ENCODE measurements at places on chromosomes 3 and 15.

GRCh38 chr15:101560722-101561583 lies 71.4 kb upstream of the PCSK6 start:
- no peak for DNase-seq

GRCh38 chr3:52820736-52821135 lies 9.7 kb downstream of the ITIH4 start:
- peak; percentile 76 for DNase-seq

DNA sequence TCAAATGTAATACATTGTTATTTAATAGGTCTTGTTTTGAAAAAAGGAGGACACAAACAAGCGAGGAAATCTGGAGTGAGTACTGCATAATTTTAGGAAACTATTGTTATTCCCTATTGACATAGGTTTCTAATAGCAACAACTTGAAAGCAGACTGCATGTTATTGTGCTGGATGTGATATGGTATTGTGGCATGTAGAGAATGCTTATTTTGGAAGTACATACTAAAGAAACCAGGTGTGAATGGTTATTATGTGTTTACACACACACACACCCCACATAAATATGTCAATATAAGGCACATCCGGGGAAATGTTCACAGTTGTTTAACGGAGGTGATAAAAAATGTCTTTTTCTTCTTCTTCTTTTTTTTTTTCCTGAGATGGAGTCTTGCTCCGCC lies 5.9 kb upstream of the MORF4L1 start:
- DNase-seq: no peak

DNA sequence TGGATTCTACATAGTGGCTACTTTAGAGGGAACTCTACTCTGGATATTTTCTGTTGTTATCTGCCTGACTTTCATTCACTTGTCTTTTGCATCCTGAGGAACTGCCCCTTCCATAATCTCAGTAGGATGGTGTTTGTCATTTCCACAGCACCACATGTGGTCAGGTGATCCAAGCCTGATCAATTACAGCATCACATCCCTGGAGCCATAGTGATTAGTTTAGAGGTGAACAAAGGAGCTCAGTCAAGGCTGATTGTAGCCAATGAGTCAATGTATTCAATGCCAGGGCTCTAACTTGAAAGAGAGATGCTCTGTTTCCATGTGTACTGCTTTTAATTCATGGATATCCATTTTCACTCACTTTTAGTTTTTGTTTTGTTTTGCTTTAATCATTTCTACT lies 478.7 kb upstream of the ADAMTS9 start:
- no peak for DNase-seq

- DNase-seq: peak; percentile 43
Observed at GRCh38 chr3:34015204-34016142, 217.0 kb downstream of the PDCD6IP start.

DNA sequence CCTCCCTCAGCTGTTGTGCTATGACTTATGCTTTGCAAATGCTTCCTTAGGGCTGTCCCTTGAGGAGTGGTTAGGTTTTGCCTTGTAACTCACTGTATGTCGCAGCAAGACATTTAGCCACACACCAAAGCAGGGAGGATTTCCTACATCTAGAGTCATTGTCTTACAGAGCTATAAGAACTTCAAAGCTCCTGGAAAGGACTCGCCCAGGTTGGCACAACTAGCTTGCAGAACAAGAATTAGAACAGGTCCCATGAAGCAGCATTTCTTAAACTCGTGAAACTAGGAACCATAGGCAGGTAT lies 19.4 kb upstream of the ACAP2 start:
- DNase-seq: no peak

- no peak for DNase-seq
Observed at GRCh38 chr15:92018535-92019239, 165.2 kb downstream of the SLCO3A1 start.

- peak; percentile 24 for DNase-seq
Observed at GRCh38 chr3:23760871-23761373, 44.8 kb upstream of the UBE2E1 start.

DNA sequence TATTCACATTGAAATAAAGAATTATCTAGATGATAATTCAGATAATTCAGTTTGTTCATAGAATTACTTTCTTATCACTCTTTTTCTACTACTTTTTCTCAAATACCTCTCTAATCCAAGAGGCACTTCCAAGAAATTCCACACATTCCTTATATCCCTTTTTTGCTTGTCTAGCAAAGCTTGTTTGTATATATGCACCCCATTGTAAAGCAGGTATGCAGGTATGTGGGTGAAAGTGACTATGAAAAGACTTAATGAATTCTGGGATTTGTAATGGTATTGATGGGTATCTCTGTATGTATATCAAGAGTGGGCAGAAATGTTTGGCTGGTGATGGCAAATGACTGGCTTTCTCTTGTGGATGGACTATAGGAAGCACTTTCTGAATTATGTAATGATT lies 94.1 kb upstream of the FGF7 start:
- DNase-seq: no peak

DNA sequence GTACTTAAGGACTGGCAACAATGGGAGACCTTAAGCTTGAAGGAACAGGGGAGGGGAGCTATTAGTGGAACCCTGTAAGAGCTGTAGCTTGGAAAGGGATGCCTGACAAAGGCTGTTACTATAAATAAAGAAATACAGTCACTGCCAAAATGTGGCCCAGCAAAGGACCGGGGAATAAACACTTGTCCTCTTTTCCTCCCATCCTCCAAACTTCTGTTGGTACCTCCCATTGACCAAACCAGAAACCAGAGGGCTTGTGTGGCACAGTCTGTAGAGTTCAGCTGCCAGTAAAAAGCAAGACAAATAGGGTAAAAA lies 25.1 kb upstream of the TCF12 start:
- DNase-seq: no peak
